ENCODE measurements at places on chromosomes 16 and 17. TPM values are rescaled to one million over a fixed set of nuclear protein-coding genes. Genes with fewer than 3 reads are reported as not detected.

Gene ADAM11
- total RNA-seq: 0.40 TPM

- no peak for DNase-seq
Observed at GRCh38 chr17:6502142-6502541, 54.2 kb downstream of the PITPNM3 start.

GRCh38 chr16:8257561-8257960 is 332.8 kb downstream of the TMEM114 start:
- no peak for DNase-seq

- DNase-seq: no peak
Observed at GRCh38 chr17:42908872-42909700, 8.5 kb downstream of the G6PC1 start.

DNA sequence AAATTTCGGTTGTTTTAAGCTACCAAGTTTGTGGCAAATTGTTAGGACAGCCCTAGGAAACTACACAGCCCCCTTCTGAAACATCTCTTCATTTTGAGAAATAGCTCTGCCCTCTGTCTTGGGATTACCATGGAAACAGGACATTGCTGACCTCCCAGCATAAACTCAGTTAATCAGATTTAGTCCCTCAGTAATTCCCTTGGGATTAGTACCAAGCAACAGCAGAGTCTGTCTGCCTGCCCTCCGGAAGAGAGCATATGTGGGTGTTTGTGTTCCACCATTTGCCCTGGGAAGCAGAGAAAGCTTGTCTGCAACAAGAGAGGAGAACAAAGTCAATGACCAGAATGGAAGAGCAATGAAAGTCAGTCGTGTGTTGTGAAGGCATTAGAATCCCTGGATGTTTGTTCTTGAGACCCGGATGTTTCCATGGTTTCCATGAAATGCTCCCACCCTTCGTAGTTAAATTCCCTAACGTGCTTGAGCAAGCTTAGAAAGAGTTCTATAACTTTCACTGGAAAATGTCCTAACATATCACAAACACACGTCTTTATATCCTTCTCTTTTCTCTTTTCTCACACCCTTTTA is 26.2 kb downstream of the NUDT7 start:
- DNase-seq: no peak

- DNase-seq: no peak
Observed at GRCh38 chr16:3051009-3051408, 4.6 kb downstream of the MMP25 start.

Gene APOH
- not detected for total RNA-seq

All from LHCN-M2 (cell line).